ENCODE measurements at places on chromosomes 1 and 21. TPM values are rescaled to one million over a fixed set of nuclear protein-coding genes. Genes with fewer than 3 reads are reported as not detected.

Gene TRIM58
- total RNA-seq: 0.06 TPM

Gene CREB3L4
- 5.6 TPM for total RNA-seq

DNA sequence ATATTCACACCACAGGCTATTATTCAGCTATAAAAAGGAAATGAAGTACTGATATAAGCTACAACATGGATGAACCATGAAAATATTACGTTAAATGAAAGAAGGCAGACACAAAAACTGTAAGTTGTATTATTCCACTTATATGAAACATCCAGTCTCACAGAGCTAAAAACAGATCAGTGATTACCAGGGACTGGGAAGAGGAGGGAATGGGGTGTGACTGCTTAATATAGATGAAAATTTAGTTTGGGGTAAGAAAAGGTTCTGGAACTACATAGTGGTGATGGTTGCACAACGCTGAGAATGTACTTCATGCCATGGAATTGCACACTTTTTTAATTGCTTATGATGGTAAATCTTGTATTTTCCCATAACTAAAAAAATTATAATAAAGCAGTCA is 19.5 kb downstream of the GPBP1L1 start:
- no peak for DNase-seq

GRCh38 chr21:44074315-44074958 is 32.8 kb upstream of the PWP2 start:
- DNase-seq: no peak

DNA sequence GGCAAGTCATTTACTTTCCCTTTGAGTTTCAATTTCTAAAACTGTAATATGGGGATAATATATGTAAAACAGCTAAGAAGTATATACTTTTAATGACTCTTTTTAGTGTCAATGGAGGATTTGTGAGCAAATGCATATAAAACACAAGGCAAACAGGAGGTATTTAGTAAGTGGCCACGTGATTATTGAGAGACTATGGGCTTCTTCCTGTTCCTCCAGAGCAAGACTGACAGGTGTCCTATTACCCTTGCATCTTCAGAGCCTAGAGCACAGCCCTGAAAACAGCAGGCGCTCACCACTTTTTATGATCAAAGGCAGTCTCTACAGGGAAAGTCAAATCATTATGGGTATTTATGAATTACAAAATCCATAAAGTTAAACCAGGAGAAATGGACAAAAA is 941 bp upstream of the ROR1 start:
- no peak for DNase-seq

DNA sequence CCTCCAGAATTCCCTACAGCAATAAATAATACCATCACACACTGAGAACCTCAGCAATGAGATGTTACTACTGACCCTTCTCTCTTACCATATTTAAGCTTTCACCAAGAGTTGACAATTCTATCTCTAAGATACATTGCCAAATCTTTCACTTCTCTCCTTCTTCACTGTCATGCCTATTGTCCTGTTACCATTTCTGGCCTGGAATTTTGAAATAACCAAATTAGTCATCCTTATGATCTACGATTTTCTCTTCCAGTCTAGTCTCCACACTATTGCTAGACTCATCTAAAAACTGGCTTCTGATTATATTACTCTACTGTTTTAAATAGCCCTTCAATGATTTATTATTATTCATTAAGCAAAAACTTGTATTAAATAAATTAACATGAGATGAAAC is 656.1 kb upstream of the ADGRL4 start:
- DNase-seq: no peak

Data from psoas muscle (tissue), 8 donors.